ENCODE measurements at places on chromosomes 6 and 20.
A peak's percentile ranks its signal among the peaks of the same experiment; 100 is the strongest.

DNA sequence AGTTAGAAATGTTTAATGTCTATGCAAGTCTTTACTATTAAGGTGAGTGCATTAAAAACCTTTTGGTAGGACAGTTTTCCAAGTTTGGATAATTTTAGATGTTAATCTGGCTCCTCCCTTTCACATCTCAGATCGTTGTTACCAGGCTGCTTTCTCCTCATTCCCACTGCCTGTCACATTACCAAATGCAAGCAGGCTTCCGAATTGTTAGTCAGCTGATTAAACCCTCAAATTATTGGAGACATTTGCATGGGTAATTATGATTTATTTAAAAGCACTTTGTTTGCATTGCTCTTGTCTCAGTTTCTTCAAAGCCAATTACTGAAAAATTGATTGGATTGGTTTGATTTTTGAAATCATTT is 816.5 kb downstream of the KIF16B start:
- H3K4me1 ChIP-seq: peaks cover 15% of the 10 kb centered on the region
- no peak overlapping the region for H3K4me3 ChIP-seq
- H3K27me3 ChIP-seq: peaks cover 5% of the 10 kb centered on the region
- no peaks in the 10 kb centered on the region for H3K36me3 ChIP-seq
- H3K27ac ChIP-seq: no peak overlapping the region

DNA sequence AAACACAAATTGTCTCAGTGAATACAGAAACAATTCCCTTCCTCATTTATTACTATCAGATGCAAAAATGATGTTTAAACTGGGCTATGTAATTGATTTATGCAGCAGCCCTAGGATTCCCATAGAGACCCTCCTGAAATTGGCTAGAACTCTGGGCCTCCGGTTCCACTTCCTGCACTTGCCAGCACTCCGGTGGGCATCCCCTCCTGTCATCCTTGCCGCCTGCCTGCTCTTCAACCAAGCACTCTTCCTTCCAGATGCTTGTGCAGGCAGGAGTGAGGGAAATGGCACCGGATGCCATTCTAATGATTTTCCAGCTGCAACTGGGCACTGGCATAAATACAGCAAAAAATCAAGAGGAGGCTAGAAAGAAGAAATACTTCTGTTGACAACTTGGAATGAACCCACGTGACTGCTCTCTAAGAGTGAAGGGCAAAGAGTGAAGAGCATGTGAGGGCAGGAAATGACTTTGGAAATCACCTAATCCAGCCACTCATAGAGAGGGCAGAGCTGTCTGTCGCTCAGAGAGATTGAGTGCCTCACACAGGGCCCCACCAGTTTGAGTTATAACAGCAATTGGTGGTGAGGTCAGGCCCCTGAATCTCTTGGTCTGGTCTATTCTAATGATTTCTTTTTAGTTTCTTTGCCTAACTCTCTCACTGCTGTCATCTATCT is 3.7 kb upstream of the NEDD9 start:
- H3K4me3 ChIP-seq: no peak overlapping the region
- H3K27ac ChIP-seq: peak overlapping the region; percentile 12
- no peaks in the 10 kb centered on the region for H3K36me3 ChIP-seq
- no peaks in the 10 kb centered on the region for H3K27me3 ChIP-seq
- H3K4me1 ChIP-seq: peaks cover 59% of the 10 kb centered on the region

GRCh38 chr6:143225929-143226328 is 165.2 kb downstream of the AIG1 start:
- no peaks in the 10 kb centered on the region for H3K27me3 ChIP-seq
- H3K27ac ChIP-seq: no peak overlapping the region
- peaks cover 6% of the 10 kb centered on the region for H3K4me1 ChIP-seq

DNA sequence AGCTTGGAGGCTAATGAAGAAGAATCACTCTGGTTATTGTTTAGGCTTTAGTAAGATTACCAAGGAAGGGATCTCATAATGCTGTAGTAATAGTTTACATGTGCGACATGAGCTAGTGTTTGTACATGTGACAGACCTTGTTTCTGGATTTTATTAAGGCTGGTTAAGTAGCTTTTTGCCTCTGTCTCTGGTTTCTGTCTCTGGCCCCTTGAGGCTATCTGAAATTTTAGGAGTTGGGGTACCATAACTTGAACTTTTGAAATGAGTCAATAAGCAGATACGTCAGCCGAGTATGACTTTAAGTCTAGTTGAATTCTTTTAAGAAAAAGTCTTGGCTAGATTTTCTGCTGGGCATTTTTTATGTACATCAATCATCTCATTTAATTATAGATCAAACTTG is 9.5 kb downstream of the CBFA2T2 start:
- no peak overlapping the region for H3K27ac ChIP-seq
- H3K36me3 ChIP-seq: peaks cover 19% of the 10 kb centered on the region
- H3K4me1 ChIP-seq: peaks cover 7% of the 10 kb centered on the region
- no peaks in the 10 kb centered on the region for H3K27me3 ChIP-seq
- H3K4me3 ChIP-seq: no peak overlapping the region

DNA sequence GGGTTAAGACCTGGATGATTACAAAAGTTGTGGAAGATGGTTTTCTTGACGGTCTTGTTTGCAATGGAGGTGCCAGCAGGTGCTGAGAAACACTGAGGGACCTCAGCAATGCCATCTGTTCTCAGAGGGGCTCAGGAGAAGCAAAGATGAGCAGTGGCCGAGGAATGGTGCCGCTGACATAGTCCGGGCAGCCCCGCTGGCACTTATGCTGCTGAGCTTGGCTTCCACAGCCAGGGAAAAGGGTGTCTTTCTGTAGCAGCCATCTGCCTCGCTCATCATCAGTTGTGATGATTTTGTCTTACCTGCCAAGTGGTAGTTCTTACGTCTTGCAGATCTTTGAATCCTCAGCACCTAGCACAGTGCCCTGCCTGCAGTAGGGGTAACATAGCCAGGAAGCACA is 55.7 kb downstream of the PPP1R14C start:
- no peak overlapping the region for H3K27ac ChIP-seq
- DNase-seq: no peak
- H3K4me1 ChIP-seq: peaks cover 77% of the 10 kb centered on the region
- peaks cover 72% of the 10 kb centered on the region for H3K27me3 ChIP-seq
- peaks cover 5% of the 10 kb centered on the region for H3K36me3 ChIP-seq

DNA sequence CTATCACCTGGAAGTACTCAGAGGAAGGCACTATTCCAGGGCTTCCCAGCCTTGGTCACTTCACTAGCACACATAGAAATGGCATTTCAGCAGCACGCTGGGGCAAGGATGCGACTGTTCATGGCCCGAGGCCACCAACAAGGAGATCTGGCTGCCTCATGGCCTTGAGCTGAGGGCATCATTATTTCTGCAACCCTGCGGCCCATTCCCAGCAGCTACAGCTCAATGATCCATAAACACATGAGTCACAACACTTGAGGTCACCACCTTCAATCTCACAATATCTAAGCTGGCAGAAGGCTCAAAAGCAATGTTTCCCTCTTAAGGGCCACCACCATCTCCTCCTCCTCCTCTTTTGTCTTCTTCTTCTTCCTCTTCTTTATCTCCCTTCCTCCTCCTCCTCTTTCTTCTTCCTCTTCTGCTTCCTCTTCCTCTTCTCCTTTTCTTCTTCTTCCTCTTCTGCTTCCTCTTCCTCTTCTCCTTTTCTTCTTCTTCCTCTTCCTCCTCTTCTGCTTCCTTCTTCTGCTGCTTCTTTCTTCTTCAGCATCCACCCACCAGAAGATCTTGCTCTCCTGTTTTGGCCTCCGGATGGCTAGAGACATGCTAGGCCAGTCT is 382.9 kb upstream of the CNR1 start:
- H3K36me3 ChIP-seq: no peaks in the 10 kb centered on the region
- peaks cover 11% of the 10 kb centered on the region for H3K27me3 ChIP-seq
- H3K4me3 ChIP-seq: no peak overlapping the region
- H3K4me1 ChIP-seq: no peaks in the 10 kb centered on the region
- DNase-seq: no peak
- no peak overlapping the region for H3K27ac ChIP-seq

DNA sequence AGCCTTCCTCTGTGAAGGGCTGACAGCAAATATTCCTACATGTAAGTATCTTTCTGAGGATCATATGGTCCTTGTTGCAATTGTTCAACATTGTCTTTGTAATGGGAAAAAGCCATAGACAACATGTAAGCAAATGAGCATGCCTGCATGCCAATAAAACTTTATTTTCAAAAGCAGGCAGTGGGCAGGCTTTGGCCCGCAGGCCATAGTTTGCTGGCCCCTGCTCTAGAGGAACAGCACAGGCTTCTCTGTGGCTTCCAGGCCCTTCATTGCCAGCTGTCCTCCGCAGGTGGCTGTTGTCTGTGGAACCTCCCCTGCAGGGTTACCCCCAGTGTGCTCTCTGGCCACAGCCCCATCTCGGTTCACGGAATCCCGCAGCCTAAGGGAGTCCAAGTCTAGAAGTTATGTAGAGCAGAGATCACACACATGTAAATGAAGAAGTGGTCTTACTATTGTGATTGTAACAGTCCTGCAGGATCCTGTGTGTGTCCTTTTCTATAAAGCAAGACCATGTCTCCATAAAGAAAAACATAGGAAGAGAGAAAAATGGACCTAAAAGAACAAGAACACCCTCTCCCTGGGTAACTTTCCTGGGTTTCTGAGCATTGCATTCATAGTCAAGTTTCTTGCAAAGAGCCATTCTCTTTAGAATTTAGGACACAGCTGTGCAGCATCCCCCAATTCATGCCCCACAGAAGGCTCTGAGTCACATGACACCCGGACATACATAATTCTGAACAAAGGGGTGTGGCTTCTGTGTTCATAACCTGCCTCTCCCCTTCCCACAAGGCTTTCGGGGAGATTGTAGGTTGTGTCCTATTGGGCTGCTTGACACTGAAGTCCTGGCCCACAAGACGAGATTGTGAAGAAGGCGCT is 10.0 kb downstream of the UNC93A start:
- H3K4me1 ChIP-seq: peaks cover 7% of the 10 kb centered on the region
- peaks cover 17% of the 10 kb centered on the region for H3K27me3 ChIP-seq
- no peak overlapping the region for H3K4me3 ChIP-seq
- H3K27ac ChIP-seq: no peak overlapping the region
- peaks cover 8% of the 10 kb centered on the region for H3K36me3 ChIP-seq

- DNase-seq: no peak
Measured at GRCh38 chr6:139028215-139028657, 309 bp upstream of the ABRACL start.

DNA sequence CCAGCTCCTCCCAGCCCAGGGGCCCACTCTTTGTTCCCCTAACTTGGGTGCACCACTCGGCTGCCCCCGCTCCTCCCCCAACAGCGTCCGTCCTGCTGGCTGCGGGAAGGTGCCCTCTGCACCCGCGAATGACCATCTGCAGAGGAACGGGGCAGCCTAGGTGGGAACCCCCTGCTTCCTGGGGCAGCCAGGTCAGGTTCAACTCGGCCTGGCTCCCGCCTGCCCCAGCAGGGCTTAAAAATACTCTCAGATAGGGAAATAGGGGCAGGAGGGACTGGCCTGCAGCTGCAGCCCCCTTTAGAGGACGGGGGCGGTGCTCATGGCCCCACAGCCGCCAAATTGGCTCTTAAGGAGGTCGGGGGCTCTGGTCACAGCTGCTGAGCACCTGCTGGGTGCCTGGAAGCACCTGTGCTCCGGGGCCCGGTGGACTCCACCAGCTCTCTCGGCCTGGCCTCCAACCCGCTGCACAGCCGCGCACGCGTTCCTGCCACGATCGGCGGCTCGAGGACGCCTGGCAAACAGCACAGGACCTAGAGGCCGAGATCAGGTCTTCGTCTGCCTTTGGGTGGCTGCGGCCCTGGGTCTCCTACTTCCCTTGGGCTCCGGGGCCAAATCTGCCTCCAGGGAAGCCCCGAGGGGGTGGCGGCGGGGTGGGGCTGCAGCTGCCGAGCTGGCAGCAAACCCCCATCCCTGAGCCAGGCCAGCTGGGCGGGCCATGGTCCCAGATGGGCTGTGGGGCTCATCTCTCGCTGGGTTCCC is 700 bp upstream of the LAMA5 start:
- peak; percentile 53 for DNase-seq
- H3K27ac ChIP-seq: no peak overlapping the region
- H3K4me3 ChIP-seq: peak overlapping the region; percentile 75
- H3K36me3 ChIP-seq: no peaks in the 10 kb centered on the region
- H3K4me1 ChIP-seq: peaks cover 48% of the 10 kb centered on the region

GRCh38 chr6:10397756-10398445 is 17.0 kb downstream of the TFAP2A start:
- H3K27ac ChIP-seq: no peak overlapping the region
- peak; percentile 60 for DNase-seq
- peaks cover 34% of the 10 kb centered on the region for H3K4me1 ChIP-seq
- no peaks in the 10 kb centered on the region for H3K36me3 ChIP-seq
- H3K4me3 ChIP-seq: peak overlapping the region; percentile 11

DNA sequence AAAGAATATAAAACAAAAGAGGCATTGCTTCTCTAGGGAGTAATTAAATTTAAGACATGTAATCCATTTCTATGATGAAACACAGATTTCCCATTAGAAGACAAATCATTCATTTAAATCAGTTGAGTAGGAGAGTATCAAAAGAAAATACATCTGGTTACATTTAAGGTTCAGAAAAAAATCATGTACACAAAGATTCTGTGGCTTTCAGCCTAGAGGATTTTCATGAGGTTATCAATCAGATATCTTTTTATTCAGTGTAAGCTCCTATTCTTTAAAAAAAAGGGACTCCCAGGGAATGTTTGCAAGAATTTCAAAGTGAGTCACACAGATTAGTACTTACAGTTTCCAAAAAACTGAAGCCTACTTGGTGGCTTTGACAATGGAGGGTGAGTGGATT is 24.9 kb downstream of the COL21A1 start:
- H3K36me3 ChIP-seq: no peaks in the 10 kb centered on the region
- no peaks in the 10 kb centered on the region for H3K4me1 ChIP-seq
- H3K27me3 ChIP-seq: no peaks in the 10 kb centered on the region

DNA sequence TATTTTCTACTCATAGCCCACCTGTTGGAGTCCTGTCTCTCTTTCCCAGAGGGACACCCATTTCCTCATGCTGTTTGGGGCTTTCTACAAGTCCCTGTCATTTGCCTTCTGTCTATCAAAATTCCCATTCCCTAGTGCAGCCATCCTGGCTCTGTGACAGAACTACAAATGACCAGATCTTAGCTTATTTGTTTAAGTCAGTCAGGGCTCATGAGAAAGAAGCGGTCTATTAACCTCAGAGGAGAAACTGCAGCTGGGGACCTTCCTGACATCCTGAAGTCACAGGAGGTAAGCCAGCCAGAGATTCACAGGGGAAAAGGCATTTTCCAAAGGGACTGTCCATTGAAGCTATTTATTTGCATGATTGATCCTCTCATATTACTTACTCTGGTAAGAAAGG is 1.7 kb upstream of the COL9A1 start:
- H3K27ac ChIP-seq: no peak overlapping the region
- H3K4me1 ChIP-seq: peaks cover 6% of the 10 kb centered on the region
- no peak overlapping the region for H3K4me3 ChIP-seq
- H3K27me3 ChIP-seq: peaks cover 23% of the 10 kb centered on the region

GRCh38 chr6:104809116-104809515 is 50.6 kb downstream of the HACE1 start:
- no peak overlapping the region for H3K4me3 ChIP-seq
- no peak overlapping the region for H3K27ac ChIP-seq
- peaks cover 49% of the 10 kb centered on the region for H3K36me3 ChIP-seq
- no peaks in the 10 kb centered on the region for H3K27me3 ChIP-seq
- DNase-seq: no peak
- H3K4me1 ChIP-seq: no peaks in the 10 kb centered on the region

DNA sequence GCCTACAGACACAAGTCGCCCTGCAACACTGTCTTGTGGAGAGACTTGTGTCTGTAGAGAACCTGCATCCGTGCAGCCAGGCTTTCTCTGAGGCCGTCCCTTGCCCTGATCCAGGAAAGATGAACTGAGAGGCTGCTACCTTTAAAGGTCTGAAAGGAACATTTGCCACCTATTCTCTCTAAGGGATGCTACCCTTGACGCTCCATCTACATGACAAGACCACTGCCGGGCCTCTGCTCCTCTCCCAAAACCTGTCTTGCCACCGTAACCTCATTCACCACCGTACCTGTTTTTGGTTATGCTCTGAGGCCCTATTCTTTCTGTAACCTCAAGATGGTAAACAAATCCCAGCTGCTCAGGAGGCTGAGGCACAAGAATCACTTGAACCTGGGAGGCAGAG is 73.9 kb downstream of the FOXF2 start:
- H3K4me3 ChIP-seq: no peak overlapping the region
- no peak for DNase-seq
- peaks cover 13% of the 10 kb centered on the region for H3K4me1 ChIP-seq
- no peaks in the 10 kb centered on the region for H3K36me3 ChIP-seq
- no peak overlapping the region for H3K27ac ChIP-seq
